ENCODE measurements at places on chromosomes 2 and 18.

- no peak for ATAC-seq
Measured at GRCh38 chr2:69177063-69177771, 164.2 kb downstream of the ANTXR1 start.

- ATAC-seq: no peak
Measured at GRCh38 chr2:36423172-36423571, 67.6 kb downstream of the CRIM1 start.

- ATAC-seq: no peak
Measured at GRCh38 chr2:108385411-108386071, 7.8 kb downstream of the SULT1C4 start.

GRCh38 chr18:23115683-23116096, 19.6 kb upstream of the CABLES1 start:
- peak; percentile 98 for ATAC-seq

- ATAC-seq: peak; percentile 94
Measured at GRCh38 chr18:74310411-74310810, 5.2 kb upstream of the C18orf63 start.

GRCh38 chr2:40281021-40281940, 170.6 kb downstream of the SLC8A1 start:
- ATAC-seq: no peak

DNA sequence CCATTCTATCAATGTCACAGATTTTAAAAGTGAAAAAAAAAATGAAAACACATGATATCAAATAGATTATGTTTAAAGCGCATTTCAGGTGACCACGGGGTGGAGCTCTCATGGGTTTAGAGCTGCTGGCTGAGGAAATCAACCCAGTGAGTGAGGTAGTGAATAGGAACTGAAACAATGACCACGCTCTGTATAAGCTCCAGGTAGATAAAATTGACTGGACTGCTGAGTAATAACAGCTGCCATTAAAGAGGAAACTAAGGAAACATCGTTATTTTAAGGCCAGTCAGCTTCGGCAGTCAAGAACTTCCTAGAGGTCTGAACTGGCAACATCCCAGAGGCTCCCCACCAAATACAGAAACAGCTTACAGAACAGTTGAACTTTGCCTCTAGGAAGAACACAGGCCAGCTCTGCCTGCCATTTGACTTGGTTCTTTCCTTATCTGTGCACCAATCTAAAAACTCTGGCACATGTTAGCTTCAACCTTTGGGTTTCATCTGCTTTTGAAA, 185.9 kb downstream of the PDE1A start:
- no peak for ATAC-seq

All from motor neuron (in vitro differentiated cells).